ENCODE measurements at places on chromosomes 16 and 17.

DNA sequence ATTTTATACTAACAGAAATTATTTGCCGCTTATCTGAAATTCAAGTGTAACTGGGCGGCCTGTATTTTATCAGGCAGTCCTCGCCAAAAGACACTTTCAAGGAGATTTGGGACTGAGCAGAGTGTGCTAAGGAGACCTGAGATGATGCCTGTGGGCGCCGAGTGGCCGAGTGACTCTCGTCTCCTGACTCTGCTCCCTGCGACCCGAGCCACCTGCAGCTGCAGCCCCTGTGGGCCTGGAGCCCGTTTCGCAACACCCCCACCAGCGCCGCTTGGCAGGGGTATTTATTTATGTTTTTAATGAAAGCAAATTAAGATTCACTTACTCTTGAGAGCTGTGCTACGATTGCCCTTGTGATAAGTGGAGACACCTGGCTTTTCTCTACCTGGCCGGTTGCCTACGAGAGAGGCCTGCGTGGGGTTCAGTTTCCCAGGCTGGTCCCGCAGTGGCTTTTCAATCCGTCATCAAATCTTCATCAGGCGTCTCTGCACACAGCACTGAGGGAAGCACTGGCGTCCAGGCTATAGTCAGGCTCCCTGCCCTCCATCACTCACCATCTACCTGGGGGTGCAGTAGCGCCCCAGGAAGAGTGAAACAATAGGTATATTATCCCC, 124.0 kb downstream of the SEC14L1 start:
- no peak for DNase-seq

GRCh38 chr17:76261421-76262215, 3.5 kb upstream of the UBALD2 start:
- DNase-seq, result no peak

DNA sequence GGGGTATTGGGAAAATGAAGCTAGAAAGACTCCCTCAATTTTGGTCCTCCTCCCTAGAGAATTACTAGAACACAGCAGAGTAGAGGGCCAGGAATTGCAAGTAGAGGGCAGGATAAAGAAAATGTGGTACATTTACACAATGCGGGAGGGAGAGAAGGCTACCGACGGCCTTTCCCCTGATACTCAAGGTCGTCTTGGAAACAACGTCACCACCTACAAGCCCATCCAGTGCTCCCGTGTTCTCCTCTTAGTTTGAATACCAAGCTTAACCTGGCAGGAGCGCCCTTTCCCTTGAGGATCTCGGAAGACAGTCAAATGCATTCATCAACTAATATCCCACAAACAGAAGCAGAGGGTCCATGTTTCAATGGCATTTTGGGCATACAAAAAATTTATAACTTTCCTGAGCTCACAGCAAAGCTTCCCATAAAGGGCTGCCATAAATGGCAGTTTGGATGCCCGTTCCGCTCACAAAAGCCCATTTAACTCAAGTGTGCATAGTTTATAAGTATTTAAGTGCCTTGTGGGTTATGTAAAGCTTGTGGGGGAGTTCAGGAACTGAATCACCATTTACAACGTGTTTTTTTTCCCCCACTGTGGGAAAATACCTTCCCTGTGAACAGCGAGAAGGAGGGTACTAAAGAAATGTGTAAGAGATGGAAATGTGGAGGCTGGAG, 414.6 kb downstream of the SLC39A11 start:
- DNase-seq, result no peak

DNA sequence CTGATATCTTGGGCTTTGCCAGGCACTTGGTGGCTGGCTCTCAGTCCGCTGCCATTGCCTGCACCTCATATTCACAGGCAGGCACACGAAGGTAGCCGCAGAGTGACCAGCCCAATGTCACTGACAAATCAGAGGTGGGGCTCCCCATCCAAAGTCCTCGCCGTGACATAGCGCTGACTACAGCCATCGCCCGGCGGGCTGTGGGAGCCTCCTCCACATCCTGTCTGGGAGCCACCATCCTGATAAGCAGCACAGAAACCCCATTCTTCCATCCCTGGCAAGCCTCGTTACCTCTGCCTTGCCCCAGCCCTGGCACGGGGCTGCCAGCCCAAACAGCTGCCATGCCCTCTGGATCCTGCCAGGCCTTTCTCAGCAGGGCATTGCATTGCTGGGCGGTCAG, 437.8 kb downstream of the SLC39A11 start:
- no peak for DNase-seq

GRCh38 chr16:81585785-81586184, 141.2 kb downstream of the CMIP start:
- DNase-seq, result no peak

GRCh38 chr17:8623591-8623990, 6.9 kb downstream of the MYH10 start:
- no peak for DNase-seq

GRCh38 chr17:75684924-75685323, 17.8 kb downstream of the SAP30BP start:
- DNase-seq, result no peak

GRCh38 chr17:34220752-34221395, 34.2 kb upstream of the CCL2 start:
- no peak for DNase-seq

- DNase-seq, result no peak
Observed at GRCh38 chr16:30924076-30924912, 922 bp downstream of the FBXL19 start.

- peak; percentile 42 for DNase-seq
Observed at GRCh38 chr16:8962393-8963009, 1.2 kb downstream of the USP7 start.

- no peak for DNase-seq
Observed at GRCh38 chr16:72884573-72884972, 163.4 kb downstream of the ZFHX3 start.

- no peak for DNase-seq
Observed at GRCh38 chr16:89320782-89321501, 103.4 kb downstream of the ZNF778 start.

GRCh38 chr17:3036800-3037199, 26.6 kb downstream of the OR1D5 start:
- no peak for DNase-seq

GRCh38 chr17:42554250-42555121, 1.8 kb downstream of the HSD17B1 start:
- peak; percentile 75 for DNase-seq

All from CD4-positive, alpha-beta T cell treated with Interleukin-15 for 4 hours (primary cell).